ENCODE measurements at places on chromosomes 4 and X.

GRCh38 chrX:38220024-38220414, 652 bp downstream of the SRPX start:
- DNase-seq: no peak

DNA sequence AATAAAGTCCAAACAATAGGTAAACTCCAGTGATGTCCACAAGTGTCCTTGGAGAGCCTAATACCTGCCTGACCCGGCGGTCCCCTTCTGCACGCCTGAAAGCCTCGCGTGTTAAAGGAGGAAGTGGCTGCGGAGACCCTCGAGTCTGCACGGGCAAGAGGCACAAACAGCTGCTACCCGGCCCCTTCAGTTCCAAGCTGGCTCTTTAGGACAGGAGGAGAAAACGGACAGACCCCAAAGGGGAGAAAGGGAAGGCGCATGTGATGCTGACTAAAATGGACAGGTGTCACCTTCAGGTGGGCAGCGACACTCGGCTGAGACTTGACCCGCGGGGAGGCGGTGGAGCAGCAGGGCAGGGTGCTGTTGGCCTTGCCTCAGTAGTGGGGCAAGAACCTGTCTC, 102.7 kb upstream of the TENM3 start:
- no peak for DNase-seq

- DNase-seq: no peak
Measured at GRCh38 chr4:157141976-157142375, 66.0 kb downstream of the GLRB start.

DNA sequence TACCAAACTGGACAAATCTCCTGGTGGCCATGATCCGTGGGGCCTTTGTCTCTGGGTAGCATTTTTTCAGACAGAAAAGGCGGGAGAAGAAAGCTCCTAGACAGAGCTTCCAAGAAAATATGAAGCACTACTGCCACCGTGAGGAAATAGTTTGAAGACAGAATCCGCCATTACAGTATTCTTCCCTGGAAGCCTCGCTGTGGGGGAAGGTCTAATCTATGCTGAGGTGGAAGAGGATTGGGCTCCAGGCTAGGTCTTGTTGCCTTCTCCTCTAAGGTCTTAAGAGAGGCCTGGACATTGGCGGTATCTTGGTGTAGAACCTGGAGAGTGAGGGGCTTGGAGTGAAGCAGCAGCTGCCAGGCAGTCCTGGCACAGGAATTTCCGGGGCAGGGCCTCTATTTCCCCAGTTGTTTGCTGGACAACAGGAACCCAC, 218.9 kb downstream of the OR13H1 start:
- no peak for DNase-seq

DNA sequence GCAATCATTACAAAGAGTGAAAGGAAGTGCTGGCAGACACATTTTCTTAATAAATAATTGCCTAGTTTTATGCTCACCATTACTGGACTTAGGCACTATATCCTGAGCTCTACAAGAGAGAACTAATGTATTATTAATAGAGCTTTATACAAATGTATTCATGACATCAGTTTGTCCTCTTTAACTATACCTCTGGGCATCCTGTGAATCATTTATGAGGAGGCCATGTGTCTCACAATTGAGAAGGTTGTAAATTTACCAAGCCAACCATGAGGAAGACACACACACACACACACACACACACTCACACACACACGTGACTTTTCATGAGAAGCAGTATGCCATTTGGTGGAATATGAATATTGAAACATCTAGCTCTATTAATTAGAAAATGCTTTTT, 728.2 kb downstream of the ARAP2 start:
- DNase-seq: no peak

GRCh38 chr4:77959566-77960338, 97.1 kb downstream of the MRPL1 start:
- no peak for DNase-seq

All from stimulated activated CD8-positive, alpha-beta memory T cell treated with anti-CD3 and anti-CD28 coated beads, Interleukin-4, amount 100 ng/mL, for 1 hour (primary cell).